Stimulated activated CD4-positive, alpha-beta T cell treated with anti-CD3 and anti-CD28 coated beads, Interleukin-15, amount 100 ng/mL, for 48 hours (primary cell): ENCODE measurements at places on chromosomes 5 and 9.

- DNase-seq: no peak
These were observed 73.8 kb downstream of the DAB2IP start for GRCh38 chr9:121725008-121725775.

- no peak for DNase-seq
These were observed 110.5 kb downstream of the RASGRF2 start for GRCh38 chr5:81070571-81071255.

DNA sequence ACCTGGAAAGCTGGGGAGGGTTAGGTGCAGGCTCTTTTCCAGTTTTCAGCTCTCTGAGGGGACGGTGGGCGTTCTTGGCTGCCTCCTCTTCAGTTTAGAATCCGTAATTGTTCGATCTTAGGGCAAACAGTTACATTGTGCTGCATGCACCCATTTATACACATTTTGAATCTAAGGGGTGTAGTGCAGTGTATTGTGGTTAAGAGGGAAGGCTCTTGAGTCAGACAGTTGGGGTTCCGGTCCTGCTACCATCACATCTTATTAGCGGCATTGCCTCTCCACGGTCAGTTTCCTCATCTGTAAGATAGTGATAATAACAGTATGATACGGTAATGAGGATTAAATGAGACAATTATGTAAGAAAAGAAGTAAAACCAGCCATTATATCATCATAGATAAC is 625 bp downstream of the EXOSC2 start:
- DNase-seq: no peak

- no peak for DNase-seq
These were observed 55.0 kb downstream of the ARHGEF37 start for GRCh38 chr5:149636191-149636860.

DNA sequence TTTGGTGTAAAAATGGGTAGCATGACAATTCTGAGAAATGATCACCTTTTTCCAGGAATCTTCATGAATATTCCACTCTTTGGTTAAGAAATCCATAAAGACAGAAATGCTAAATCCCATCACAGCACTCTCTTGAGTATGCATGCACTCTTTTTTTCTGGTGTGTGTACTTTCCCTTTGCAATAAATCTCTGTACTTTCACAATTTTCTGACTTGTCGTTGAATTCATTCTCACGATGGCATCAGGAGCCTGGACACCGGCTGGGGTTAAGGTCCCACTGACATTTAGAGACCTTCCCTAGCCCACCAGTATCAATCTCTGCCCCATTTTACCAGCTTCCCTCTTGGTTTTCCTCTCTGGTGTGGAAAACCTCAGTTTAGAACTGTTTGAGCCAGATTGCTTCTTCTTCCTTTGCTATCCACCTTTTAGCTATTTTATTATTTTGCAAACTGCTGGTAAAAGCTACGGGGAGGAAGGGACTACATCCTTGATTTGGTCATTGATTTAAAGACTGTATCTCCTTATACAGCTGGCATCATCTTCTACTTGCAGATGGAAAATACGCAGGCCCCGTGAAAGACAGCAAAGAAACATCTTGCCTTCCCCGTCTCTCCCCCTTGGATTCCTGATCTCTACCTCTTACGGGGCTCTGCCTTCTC is 59.9 kb upstream of the ZFR start:
- DNase-seq: no peak

- DNase-seq: no peak
These were observed 32.8 kb downstream of the CEP72 start for GRCh38 chr5:644971-645370.

- DNase-seq: no peak
These were observed 113.8 kb downstream of the MSX2 start for GRCh38 chr5:174837919-174838902.

GRCh38 chr5:134059758-134060495 is 54.6 kb upstream of the TCF7 start:
- no peak for DNase-seq

- DNase-seq: no peak
These were observed 250.4 kb upstream of the PCSK5 start for GRCh38 chr9:75639971-75640610.

- no peak for DNase-seq
These were observed 275.3 kb downstream of the TMEM38B start for GRCh38 chr9:105969636-105970035.

- DNase-seq: no peak
These were observed 353.2 kb downstream of the PDE4D start for GRCh38 chr5:59540366-59540765.
